ENCODE measurements at places on chromosomes 12 and 14.

- no peak for DNase-seq
Measured at GRCh38 chr12:87405918-87406317, 623.3 kb downstream of the C12orf50 start.

- no peak for DNase-seq
Measured at GRCh38 chr12:69105101-69105962, 134.0 kb upstream of the CPSF6 start.

DNA sequence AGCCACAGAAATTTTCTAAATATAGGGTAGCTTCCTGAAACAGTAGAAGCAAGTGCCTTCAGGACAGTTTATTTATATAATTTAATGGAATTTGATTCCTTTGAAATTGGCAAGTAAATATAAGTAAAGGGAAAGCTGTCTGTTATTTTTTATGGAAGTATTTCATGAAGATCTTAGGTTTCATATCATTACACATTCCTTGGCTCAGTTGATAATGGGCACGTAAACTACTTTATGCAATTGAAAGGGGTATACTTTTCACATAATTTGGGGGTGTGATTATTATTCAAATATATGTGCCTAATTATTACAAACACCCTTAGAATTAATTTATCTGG lies 71.1 kb upstream of the RAP1B start:
- no peak for DNase-seq

DNA sequence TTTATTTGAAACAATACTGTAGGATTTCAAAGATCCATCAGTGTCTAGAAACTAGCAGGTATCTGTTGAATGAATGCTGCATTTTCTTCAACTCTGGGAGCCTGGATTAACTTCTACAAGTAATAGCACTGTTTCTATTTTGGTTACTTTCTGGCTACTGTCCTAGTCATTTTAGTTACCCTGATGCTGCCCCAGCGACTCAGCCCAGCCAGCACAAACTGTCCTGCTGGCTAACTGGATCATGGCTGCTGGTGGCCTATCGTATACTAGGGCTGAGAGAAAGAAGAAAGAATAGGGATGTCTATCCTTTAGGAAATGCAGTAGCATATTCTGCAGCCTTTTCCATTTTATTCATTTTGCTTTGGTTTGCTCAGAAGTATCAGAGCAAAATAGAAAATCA lies 53.9 kb downstream of the NTN4 start:
- no peak for DNase-seq

GRCh38 chr12:64666054-64666914 lies 56.0 kb downstream of the RASSF3 start:
- no peak for DNase-seq

- DNase-seq: no peak
Measured at GRCh38 chr12:84290168-84290567, 622.4 kb downstream of the SLC6A15 start.

- no peak for DNase-seq
Measured at GRCh38 chr14:34583525-34583924, 44.0 kb upstream of the EAPP start.

- DNase-seq: no peak
Measured at GRCh38 chr14:96229315-96229714, 24.7 kb downstream of the BDKRB2 start.

GRCh38 chr12:127268706-127269425 lies 998.1 kb upstream of the TMEM132C start:
- DNase-seq: no peak

- DNase-seq: no peak
Measured at GRCh38 chr12:47822863-47823262, 3.2 kb upstream of the HDAC7 start.

DNA sequence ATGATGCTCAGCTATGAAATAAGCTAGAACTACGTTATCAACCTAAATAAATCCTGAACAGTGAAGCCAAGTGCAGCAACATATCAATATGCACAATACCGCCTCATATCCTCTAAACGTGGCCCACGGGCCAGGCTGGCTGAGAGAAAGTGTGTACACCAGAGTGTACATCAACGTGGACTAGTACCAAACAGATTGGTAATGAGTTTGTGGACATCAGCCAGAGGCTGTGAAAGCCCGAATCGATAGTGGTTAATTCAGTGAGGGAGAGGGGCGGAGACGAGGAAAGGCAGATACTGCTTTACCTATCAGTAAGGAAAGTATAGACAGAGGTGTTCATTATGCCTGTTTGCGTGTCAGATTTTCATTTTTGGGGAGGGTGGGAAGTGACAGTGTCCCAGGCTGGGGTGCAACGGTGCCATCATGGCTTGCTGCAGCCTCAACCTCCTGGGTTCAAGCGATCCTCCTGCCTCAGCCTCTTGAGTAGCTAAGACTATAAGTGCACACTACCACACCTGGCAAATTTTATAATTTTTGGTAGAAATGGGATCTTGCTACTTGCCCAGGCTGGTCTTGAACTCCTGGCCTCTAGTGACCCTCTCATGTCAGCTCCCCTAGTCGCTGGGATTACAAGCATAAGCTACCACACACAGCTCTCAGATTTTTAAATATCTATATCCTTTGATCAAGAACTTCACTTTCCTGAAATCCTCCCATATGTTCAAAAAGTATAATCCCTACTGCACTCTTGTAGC lies 50.1 kb downstream of the ANAPC7 start:
- no peak for DNase-seq

- no peak for DNase-seq
Measured at GRCh38 chr14:61891170-61891569, 128.9 kb downstream of the SNAPC1 start.

GRCh38 chr12:100170313-100170858 lies 27.7 kb upstream of the BLTP3B start:
- DNase-seq: no peak

DNA sequence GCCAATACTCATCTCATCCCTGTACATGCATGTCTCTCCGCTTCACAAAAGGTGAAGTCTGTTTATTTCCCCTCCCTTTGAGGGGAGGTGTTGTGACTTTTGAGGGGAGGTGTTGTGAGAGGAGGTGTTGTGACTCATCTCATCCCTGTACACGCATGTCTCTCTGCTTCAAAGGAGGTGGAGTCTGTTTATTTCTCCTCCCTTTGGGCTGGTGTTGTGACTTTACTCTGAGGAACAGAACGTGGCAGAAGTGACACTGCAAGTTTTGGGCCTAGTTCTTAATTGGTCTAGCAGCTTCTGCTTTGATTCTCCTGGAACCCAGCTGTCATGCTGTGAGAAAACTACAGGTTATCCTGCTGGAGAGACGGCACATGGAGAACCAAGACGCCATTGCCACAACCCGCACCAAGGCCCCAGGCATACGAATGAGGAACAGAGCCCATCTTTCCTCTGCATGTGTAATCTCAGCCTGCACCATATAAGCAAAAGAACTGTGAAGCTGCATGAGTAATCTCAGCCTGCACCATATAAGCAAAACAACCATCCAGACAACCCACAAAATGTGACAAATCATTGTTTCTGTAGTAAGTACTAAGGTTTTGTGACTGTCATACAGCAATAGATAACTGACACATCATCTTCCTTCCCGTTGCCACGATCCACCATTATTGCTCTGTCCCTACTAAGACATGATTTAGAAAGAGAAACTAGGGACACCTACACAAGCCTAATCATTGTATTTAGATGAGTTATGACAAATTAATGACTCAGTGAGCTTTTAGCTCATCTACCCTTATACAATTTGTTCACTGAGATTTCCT lies 30.0 kb downstream of the GALNT4 start:
- peak; percentile 87 for DNase-seq

- DNase-seq: no peak
Measured at GRCh38 chr12:38995249-38995648, 89.9 kb upstream of the CPNE8 start.

GRCh38 chr14:92058006-92058917 lies 18.4 kb upstream of the TRIP11 start:
- DNase-seq: no peak

DNA sequence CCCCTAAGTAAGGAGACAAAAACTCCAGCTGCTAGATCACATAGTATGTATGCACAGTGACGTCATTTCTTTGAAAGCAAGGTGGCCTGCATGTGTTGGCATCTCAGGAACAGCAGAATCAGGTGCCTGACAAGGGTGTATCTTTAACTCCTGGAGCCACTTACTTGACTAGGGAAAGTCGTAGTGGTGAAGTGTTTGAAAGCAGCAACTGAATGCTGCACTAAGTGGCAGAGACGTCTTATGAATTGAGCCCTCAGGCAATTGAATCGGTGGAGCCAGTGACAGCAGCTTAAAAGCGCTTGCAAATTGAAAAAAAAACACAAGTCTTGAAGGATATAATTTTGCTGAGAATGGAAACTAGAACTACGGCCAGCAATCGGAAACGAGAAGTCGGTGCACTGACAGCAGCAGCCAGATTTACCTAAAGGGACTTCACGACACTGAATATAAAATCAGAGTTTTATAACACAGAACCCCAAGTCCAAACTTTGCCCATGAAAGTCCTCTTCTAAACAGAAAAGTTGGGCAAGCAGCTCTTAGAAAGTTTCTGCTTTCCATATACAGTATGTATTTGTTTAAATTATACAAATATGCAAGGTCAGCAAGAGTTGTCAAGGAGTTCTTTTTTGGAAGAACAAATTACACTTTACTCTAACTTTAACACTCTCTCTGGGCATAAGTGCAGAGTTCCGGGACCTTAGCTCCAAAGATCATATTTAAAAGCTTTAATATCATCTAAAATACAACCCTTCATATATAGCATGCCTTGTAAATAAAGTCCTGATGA lies 1.1 kb downstream of the IGF1 start:
- DNase-seq: no peak

- peak; percentile 74 for DNase-seq
Measured at GRCh38 chr14:35050652-35051051, 4.6 kb downstream of the FAM177A1 start.

- no peak for DNase-seq
Measured at GRCh38 chr14:36583242-36583892, 953 bp upstream of the NKX2-8 start.

GRCh38 chr14:67396381-67396970 lies 15.5 kb downstream of the PLEK2 start:
- DNase-seq: no peak

- no peak for DNase-seq
Measured at GRCh38 chr14:66076176-66076575, 410.0 kb upstream of the CCDC196 start.

GRCh38 chr12:102298022-102298421 lies 100.4 kb upstream of the PMCH start:
- no peak for DNase-seq

GRCh38 chr14:96797582-96798349 lies 584 bp downstream of the VRK1 start:
- DNase-seq: peak; percentile 24

- DNase-seq: no peak
Measured at GRCh38 chr12:18799561-18799960, 61.6 kb downstream of the CAPZA3 start.

GRCh38 chr12:88805692-88806091 lies 225.4 kb upstream of the KITLG start:
- DNase-seq: no peak

DNA sequence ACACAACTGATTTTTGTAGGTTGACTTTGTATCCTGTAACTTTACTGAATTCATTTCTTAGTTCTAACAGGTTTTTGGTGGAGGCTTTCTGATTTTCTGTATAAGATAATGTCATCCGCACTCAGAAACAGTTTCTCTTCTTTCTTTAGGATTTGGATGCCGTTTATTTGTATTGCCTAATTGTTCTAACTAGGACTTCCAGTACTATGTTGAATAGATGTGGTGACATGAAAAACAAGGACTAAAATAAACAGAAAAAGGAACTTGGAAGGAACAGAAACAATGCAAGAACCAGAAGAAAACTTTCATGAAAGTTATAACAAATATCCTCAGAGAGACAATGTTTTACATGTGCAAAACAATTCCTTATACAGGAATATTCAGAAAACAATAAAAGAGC lies 100.3 kb downstream of the GTF2A1 start:
- no peak for DNase-seq

DNA sequence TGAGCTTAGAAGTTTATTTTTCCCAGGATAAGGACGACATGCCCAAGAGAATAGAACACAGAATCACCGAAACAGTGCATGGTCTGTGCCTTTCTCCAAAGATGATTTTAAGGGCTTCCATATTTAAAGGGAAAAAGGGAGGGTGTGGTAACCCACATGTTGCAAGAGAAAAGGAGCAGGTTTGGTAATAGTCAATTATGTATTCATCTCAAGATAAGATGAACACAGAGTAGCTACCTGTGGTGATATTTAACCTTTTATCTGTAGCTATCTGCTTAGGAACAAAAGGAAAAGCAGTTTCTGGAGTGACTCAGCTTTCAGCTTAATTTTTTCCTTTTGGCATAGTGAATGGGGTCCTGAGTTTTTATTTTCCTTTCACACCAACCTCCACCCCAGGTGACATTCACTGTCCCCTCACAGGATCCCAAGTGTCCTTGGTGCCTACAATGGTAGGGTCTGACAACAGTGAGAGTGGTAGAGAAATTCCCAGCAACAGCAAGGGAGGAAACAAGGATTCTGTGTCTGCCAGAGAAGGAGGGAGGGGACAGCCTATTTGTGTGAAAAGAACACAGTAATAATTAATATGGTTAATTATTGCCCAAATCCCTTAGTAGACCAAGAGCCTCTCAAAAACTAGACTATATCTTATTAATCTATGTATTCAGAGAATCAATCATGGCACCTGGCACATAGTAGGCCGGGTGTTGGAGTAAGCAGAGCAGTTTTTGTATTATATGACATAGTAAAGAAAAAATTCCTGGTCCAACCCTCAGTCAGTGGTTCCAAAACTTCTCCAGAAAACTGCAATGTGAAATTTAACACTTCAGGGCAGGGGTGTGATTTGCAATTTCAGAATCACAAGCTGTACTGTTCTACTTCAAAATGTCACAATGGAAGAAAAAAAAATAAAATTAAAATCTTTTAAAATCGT lies 154.5 kb downstream of the PHLDA1 start:
- DNase-seq: no peak

GRCh38 chr12:107336695-107337094 lies 243.3 kb upstream of the CRY1 start:
- DNase-seq: no peak

GRCh38 chr12:39401459-39401858 lies 41.5 kb downstream of the KIF21A start:
- DNase-seq: no peak

DNA sequence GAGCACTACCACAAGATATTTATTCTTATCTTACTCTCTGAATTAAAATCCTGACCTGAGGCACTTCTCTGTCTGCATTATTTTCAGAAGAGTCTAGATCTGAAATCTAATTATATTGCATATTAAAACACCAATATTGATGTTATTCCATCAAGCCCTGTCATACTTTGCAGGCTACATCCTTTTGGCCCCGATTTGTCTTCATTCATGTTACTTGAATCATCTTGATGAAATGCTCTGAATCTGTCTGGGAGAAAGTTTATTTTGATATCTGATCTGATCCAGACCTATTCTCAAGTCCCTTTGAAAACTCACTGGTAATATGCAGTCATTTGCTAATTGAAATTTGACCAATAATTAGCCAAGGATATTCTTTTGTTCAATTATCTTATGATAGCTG lies 79.9 kb downstream of the BBS10 start:
- DNase-seq: no peak

- DNase-seq: no peak
Measured at GRCh38 chr12:41067941-41068645, 120.0 kb upstream of the PDZRN4 start.

- peak; percentile 93 for DNase-seq
Measured at GRCh38 chr14:103724116-103724515, 8.5 kb downstream of the ZFYVE21 start.
